Activated T-cell treated with anti-CD3 and anti-CD28 coated beads for 48 hours (primary cell): ENCODE measurements at places on chromosomes 11 and 22.

GRCh38 chr11:74055938-74056337, 47.1 kb upstream of the UCP3 start:
- no peak for DNase-seq

- DNase-seq, result no peak
Measured at GRCh38 chr11:93519179-93519578, 24.0 kb downstream of the SMCO4 start.

DNA sequence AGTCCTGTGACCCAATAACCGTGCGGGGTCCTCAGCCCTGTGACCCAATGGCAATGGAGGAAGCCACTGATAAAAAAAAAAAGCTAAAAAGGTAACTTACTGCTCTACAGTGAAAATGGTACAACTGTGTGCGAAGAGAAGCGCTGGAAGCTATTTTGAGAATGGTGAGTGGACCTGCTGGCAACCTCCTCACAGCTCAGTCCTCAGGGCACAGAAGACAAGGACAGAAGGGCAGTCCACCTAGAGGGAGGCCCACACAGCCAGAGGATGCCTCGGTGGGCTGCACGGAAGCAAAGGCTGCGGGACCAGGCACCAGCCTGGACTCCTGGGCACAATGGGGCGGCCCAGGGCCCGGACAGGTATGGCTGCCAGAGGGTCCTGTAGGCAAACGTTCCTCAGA, 35.6 kb downstream of the BRD1 start:
- DNase-seq, result no peak

- no peak for DNase-seq
Measured at GRCh38 chr11:26778000-26778757, 56.3 kb upstream of the SLC5A12 start.

DNA sequence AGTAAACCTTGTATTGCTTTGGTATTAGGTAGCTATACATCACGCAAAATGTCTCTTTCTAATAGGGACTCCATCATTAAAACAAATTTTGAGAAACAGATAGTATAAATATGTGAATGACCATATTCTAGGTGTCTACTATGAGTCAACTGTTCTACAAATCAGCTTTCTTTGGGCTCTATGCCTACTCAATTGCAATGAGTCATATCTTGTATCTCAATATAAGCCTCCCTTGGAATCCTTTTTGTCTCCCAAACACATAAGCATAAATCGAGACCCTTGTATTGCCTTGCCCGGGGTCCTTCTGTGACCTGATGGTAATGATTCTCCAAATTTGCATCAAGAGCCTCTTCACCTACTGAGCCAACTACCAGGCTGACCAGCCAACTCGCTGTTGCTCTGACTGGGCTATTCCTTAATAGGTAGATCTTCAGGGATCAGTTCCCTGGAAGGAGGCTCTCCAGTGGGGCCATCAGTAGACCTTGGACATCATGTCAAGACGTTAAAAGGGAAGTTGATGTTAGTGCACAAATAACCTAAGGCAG, 22.2 kb downstream of the BLID start:
- no peak for DNase-seq

DNA sequence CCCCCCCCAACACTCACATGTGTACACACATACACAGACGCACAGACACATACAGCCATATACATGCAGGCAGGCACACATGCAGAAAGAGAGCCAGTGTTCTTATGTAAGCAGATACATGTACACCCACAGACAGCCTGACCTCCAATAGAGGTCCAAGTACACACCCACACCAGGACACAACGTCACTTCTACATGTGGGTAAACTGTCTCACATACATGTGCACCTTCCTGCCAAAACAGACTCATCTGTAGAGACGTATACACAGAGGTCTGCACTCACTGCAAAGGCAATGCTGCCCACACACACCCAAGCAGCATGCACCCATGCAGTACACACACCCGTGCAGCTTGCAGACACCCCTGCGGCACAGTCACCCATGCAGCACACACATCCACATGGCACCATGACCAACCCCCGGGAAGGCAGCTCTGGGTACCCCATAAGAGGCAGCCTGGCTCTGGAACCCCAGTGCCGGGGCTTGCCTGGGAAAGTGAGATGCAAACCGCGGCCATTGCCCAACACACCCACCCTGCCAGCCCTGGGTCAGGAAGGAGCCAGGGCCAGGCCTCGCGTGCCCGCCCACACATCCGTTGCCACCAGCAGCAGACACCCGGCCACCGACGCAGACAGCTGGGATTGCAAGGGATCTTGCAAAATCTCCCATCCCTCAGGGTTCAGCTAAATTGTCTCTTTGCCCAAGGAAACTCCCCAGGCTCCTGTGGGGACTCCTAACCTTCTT, 10.1 kb downstream of the CASTOR1 start:
- DNase-seq, result no peak

GRCh38 chr11:35496416-35496815, 29.0 kb downstream of the PAMR1 start:
- DNase-seq, result no peak

GRCh38 chr11:60280412-60280811, at the start of gene MS4A4A:
Gene MS4A4A (plus strand): TSS chr11:60280666. CDS start chr11:60280676, 10 bp downstream.
- DNase-seq, result no peak

- DNase-seq, result no peak
Measured at GRCh38 chr11:6237266-6237665, 1.6 kb upstream of the CNGA4 start.

- no peak for DNase-seq
Measured at GRCh38 chr11:66151273-66151672, 81.2 kb downstream of the PACS1 start.

- DNase-seq, result no peak
Measured at GRCh38 chr11:40187295-40187694, 1272.2 kb downstream of the LRRC4C start.

GRCh38 chr22:44200855-44201550, 20.3 kb downstream of the PARVG start:
- DNase-seq, result no peak

DNA sequence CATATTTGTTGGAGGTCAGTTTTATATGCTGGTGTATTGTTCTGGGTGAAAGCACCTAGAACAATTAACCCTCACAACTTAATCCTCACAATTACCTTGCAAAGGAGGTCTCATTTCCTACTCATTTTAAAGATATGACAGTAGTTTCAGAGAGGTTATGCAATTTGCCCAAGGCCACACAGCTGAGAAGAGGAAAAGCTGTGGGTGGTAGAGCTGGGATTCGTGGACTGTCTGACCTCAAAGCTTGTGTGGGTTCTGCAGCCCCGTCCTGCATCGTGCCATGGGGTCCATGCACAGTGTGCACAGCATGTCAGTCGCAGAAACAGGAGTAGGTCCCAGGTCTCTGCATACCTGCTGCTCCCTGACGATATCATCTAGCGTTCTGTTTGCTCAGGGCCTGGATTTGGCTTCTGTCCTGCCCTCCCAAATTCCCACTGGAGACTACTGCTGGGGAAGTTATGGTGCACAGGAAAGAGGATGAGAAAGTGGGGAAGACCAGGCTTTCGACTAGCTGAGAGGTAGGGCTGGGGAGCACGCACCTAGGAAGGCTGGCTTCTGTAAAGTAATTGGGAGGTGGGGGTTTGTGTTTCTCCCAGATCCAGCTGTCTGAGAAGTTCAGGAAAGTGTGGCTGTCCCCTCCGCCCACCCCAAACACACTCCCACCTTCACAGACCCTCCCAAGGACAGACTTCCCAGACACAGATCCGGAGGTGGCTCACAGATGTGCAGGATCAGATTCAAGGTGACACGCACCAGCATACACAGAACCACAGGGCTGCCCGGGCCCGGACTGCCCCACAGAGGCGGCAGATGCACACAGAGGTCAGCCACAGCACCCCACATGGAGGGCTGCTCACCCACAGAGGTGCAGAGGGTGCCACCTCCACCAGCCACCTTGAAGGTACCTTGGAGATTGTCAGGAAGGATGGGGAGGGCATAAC, 2.0 kb downstream of the BACE1 start:
- DNase-seq, result no peak

DNA sequence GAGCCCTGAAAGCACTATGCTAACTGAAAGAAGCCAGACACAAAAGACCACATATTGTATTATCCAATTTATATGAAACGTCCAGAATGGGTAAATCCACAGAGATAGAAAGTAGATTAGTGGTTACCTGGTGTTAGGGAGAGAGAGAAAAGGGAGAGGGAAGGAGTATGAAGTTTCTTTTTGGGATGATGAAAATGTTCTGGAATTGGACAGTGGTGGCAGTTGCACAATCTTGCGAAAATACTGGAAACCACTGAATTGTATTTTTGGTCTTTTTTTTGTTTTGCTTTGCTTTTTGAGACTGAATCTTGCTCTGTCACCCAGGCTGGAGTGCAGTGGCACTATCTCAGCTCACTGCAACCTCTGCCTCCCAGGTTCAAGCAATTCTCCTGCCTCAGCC, 63.5 kb downstream of the MRTFA start:
- no peak for DNase-seq

DNA sequence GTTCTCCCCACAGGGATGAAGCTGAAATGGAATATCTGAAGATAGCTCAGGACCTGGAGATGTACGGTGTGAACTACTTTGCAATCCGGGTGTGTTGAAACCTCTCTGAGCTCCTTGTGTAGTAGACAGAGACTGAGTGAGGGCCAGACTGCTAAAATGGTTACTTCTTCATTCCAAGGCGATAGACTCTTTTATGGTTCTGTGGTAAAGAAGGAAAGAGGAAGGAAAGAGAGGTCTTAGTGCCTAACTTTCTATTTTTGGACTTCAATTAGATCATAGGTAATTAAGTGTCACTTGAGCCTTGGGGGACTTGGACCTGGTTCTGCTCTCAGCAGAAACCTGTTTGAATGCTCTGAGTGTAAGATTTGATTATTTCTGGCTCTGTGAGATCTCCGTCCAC, 54.7 kb downstream of the NF2 start:
- no peak for DNase-seq

DNA sequence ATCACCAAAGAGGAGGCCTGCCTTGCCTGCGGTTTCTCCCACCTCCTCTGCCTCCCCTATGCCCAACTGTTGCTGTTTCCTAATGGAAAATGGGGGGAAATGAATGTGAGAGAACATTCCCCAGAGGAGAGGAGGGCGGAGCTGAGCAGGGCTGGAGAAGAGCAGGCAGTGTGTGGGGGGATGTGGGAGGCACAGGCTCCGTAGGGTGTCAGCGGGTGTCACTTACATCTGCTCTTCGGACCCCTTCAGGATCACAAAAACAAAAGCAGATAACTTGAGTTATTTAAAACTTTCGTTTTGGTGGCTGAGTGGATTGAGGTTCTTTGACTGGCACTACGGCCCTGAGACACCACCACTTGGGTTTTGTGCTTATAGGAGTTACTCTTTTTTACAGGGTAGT, 93.8 kb downstream of the CEP164 start:
- no peak for DNase-seq

- DNase-seq, result no peak
Measured at GRCh38 chr11:115067900-115068530, 389.7 kb downstream of the NXPE2 start.
